ENCODE measurements at places on chromosomes 5 and 9.

DNA sequence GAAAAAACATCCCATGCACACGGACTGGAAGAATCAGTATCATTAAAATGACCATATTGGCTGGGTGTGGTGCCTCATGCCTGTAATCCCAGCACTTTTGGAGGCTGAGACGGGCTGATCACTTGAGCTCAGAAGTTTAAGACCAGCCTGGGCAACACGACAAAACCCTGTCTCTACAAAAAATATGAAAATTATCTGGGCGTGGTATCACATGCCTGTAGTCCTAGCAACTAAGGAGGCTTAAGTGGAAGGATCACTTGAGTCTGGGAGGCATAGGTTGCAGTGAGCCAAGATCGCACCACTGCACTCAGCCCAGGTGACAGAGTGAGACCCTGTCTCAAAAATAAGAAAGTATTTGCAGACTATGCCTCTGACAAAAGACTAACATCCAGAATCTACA lies 68.4 kb downstream of the TTC39B start:
- no peak for DNase-seq

GRCh38 chr9:82117026-82117811 lies 128.6 kb downstream of the SPATA31D1 start:
- DNase-seq, result no peak

DNA sequence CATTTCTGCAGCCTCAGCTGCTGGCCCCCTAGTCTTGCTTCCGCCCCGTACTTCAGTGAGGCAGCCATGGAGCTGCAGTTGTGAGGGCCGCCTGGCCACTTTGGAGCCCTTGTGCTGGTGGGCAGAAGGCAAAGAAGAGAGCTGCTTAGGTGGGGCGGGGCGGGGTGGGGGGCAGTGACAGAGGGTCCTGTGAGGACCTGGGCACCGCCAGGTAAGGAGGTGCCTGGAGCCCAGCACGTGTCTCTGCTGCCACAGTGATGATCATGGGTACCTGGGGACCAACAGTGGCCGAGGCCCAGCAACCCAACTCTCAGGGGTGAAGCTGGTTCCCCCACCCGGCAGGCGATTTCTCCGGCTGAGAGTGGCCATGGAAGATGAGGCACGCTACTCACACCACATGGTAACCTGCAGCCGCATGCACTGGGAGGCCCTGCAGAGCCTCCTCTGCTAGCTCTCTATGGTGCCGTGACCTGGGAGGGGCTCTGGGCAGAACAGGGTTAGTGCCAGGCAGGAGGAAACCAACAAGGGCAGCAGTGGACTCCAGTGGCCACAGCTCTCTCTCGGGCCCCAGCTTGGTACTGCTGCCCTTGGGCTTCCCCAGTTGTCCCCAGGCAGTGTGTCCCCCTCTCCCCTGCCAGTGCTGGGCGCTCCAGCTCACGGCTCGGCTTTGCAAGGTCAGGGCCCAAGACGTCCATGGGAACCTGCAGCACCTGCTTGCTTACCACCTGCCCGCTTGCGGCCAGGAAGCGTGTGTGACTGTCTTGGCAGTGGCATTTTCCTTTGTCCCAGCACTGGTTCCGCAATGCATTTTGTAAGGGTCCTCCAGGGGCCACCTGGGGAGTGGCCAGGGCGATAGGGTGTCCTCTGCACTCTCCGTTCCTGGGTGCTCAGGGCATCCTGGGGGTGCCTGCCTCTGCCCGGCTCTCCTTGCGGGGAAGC lies 24.0 kb downstream of the NDUFS6 start:
- DNase-seq, result no peak

DNA sequence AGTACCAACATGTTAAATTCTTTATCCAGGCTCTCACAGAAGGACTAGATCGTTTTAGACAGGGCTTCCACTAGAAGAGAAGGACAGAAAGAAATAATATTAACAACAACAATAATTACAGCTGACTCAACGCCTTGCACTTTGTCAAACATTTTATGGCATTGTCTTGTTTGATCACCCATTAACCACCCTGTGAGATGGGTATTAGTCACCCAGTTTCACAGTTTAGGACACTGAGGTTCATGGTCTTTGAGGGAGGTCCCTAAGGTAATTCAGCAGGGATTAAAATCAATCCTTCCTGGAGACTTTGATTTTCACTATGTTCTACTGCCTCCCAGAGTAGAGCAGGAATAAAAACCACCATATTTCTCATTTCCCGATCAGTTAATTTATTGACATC lies 51.4 kb upstream of the BNC2 start:
- no peak for DNase-seq

Measured in bone marrow (tissue), 2 donors.